Keratinocyte (primary cell): ENCODE measurements at places on chromosomes 5 and 9. TPM values are rescaled to one million over a fixed set of nuclear protein-coding genes. Genes with fewer than 3 reads are reported as not detected.

DNA sequence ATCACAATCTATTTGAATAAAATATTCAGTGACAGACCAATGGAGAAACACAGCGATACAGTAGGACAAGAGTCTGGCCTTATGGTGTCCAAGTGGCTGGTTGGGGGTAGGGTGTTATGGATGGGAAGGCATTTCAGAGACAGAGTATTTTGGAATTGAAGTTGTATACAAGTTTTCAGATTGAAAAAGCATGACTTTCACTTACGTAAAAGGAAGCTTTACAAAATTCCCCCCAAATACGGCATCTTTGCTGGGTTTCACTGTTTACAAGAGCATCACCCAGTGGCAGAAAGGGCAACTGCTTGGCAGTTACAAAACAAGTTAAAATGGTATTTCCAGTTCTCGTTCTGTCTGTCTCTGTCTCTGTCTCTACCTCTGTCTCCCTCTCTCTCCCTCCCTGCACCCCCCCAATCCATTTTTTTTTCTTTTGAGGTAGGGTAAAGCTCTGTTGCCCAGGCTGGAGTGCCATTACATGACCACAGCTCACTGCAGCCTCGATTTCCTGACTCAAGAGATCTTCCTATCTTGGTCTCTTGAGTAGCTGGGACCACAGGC lies 86.2 kb downstream of the PTPN3 start:
- no peak overlapping the region for H3K4me3 ChIP-seq
- no peak overlapping the region for H3K27ac ChIP-seq
- H3K36me3 ChIP-seq, result peaks cover 46% of the 10 kb centered on the region

DNA sequence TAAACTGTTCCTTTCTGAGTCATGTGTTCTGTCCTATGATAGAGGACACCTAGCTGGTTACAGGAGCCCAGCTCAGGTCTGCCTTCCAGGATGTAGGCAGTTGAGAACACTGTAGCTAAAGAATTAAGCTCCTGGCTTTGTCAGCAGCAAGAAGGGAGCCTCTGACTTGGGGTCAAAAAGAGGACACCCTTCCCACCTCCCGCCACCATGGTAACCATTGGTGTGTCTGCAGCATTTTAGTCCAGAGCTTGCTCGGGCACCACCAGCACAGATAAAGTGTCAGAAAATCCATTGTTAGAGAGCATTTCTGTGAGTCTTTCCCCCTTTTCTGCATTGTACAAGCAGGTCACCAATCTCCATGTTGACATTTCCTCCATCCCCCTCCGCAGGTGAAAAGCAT lies 181.7 kb downstream of the DOCK8 start:
- no peak overlapping the region for H3K4me3 ChIP-seq
- no peaks in the 10 kb centered on the region for H3K36me3 ChIP-seq
- no peak for DNase-seq
- H3K27ac ChIP-seq, result no peak overlapping the region
- H3K4me1 ChIP-seq, result no peaks in the 10 kb centered on the region
- H3K27me3 ChIP-seq, result no peaks in the 10 kb centered on the region

- no peaks in the 10 kb centered on the region for H3K36me3 ChIP-seq
- H3K4me1 ChIP-seq, result no peaks in the 10 kb centered on the region
- no peak for DNase-seq
- no peak overlapping the region for H3K27ac ChIP-seq
- no peaks in the 10 kb centered on the region for H3K27me3 ChIP-seq
These were observed 379.5 kb upstream of the EDIL3 start for GRCh38 chr5:84764227-84764626.

DNA sequence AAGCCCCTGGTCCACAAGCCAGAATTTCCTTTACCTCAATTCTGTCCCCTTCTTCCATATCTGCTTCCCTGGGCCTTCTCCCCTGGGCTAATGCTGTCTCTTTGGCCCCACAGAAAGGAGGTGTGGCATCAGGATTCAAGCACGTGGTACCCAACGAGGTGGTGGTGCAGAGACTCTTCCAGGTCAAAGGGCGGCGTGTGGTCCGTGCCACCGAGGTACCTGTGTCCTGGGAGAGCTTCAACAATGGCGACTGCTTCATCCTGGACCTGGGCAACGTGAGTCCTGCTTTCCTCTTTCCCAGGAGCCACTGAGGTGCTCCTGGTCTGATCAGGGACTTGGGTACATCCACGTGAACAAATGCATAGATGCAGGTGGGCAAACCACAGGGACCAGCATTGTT lies 42.6 kb downstream of the GSN start:
- no peak overlapping the region for H3K27ac ChIP-seq
- no peak overlapping the region for H3K4me3 ChIP-seq
- DNase-seq, result no peak
- peaks cover 11% of the 10 kb centered on the region for H3K36me3 ChIP-seq
- no peaks in the 10 kb centered on the region for H3K4me1 ChIP-seq

- peaks cover 22% of the 10 kb centered on the region for H3K4me1 ChIP-seq
- H3K27me3 ChIP-seq, result peaks cover 3% of the 10 kb centered on the region
- H3K4me3 ChIP-seq, result no peak overlapping the region
These were observed 52.1 kb upstream of the FSTL4 start for GRCh38 chr5:133664422-133664821.

DNA sequence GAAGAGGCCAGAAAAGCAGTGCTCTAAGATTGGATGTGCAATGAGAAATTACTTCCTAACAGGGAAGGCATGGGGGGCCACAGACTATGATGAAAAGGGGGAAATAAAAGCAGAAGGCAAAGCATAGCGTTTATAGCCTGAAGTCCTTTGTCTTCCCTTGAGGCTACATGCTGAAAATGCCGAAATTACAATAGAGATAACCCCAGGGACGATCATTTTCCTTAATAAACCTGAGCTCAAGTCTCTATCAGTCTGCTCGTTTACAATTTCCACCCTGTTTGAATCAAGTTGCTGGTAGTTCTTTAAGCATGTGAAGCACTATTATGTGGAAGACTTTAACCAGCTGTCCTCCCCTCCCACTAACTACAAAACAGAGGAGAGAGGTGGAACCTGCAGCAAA lies 60.4 kb downstream of the FREM1 start:
- no peaks in the 10 kb centered on the region for H3K4me1 ChIP-seq
- H3K36me3 ChIP-seq, result no peaks in the 10 kb centered on the region
- DNase-seq, result no peak
- no peak overlapping the region for H3K4me3 ChIP-seq

DNA sequence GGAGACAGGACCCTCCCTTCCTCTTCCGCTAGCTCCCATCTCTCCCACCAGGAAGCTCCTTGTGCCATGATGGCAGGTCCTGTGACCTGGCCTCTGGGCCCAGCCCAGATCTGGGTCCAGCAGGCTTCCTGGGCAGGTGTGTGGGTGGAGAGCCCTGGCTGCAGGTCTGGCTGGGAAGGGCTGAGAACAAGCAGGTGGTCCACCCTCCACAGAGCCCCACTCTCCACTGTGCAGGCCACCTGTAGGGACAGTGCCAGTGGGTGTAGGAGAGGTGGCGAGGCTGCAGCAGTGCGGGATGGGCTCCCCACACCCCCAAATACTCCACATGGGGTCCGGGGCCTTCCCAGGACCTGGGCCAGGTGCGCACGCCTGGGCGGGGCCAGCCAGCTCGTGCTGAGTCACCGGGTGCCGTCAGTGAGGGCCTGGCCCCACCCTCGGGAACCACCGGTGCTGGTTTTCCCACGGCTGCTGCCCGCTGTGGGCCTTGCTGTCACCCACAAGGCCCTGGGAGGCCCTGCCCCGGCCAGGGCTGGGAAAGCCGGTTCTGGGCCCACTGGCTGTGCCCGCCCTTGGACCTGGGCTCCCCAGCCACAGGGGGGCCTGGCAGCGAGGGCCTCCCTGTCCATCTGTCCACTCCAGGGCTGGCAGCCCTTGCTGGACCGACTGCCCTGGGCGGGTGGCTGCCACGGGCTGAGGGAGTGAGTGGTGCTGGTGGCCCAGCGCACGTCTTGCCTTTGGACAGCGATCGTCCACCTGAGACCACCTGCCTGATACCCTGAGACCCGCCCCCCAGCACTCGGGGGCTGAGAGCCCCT lies 9.3 kb upstream of the NRARP start:
- no peak for DNase-seq
- H3K4me3 ChIP-seq, result no peak overlapping the region
- H3K36me3 ChIP-seq, result no peaks in the 10 kb centered on the region
- H3K4me1 ChIP-seq, result peaks cover 24% of the 10 kb centered on the region

DNA sequence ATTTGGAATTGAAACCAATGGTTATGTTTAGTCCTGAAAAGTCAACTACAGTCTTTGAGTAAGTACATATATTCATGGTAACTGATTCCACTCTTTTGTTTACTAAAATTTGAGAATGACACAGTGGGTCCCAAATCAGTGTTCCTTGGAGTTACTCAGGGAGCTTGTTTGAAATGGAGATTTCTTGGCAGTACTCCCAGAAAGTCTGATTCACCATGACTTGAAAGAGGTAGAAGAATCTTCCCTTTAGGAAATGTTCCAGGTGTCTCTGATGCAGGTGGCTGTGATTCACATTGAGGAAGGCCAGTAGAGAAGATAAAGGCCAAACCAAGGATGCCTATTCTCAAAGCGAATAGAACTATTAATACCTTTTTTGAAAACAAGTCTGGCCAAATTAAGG lies 1078.3 kb downstream of the CDH12 start:
- peak; percentile 97 for DNase-seq
- no peaks in the 10 kb centered on the region for H3K36me3 ChIP-seq
- no peaks in the 10 kb centered on the region for H3K27me3 ChIP-seq
- H3K4me1 ChIP-seq, result peaks cover 25% of the 10 kb centered on the region
- peak overlapping the region; percentile 80 for H3K27ac ChIP-seq

- H3K36me3 ChIP-seq, result no peaks in the 10 kb centered on the region
- H3K27ac ChIP-seq, result no peak overlapping the region
- H3K4me3 ChIP-seq, result no peak overlapping the region
- no peaks in the 10 kb centered on the region for H3K27me3 ChIP-seq
- no peak for DNase-seq
- peaks cover 19% of the 10 kb centered on the region for H3K4me1 ChIP-seq
These were observed 251.6 kb downstream of the MPDZ start for GRCh38 chr9:13027879-13028278.

DNA sequence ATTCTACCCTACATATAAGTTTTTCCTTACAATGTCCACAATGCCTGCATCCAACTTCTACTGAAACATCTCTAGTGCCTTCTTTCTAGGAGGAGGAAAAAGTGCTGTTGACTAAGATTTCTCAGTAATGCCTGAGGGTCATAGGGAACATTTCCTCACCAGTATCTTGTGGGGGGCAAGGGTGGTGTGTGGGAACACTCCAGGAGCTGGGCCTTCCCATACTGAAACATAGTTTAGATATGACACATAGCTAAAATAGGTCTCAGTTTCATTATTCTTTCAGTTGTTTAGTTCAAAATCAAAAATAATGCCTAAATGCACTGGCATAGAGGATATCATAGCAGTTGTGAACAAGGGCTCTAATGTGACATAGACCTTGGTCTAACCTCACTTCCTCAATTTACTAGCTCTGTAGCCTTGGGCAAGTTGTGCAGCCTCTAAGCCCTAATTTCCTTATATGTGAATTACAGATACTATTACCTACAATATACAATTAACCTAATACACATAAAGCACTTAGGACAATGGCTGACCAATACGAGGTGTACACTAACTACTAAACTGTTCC lies 66.1 kb downstream of the HAPLN1 start:
- H3K36me3 ChIP-seq, result no peaks in the 10 kb centered on the region
- no peak overlapping the region for H3K27ac ChIP-seq
- DNase-seq, result no peak
- H3K27me3 ChIP-seq, result no peaks in the 10 kb centered on the region
- H3K4me1 ChIP-seq, result no peaks in the 10 kb centered on the region
- no peak overlapping the region for H3K4me3 ChIP-seq

DNA sequence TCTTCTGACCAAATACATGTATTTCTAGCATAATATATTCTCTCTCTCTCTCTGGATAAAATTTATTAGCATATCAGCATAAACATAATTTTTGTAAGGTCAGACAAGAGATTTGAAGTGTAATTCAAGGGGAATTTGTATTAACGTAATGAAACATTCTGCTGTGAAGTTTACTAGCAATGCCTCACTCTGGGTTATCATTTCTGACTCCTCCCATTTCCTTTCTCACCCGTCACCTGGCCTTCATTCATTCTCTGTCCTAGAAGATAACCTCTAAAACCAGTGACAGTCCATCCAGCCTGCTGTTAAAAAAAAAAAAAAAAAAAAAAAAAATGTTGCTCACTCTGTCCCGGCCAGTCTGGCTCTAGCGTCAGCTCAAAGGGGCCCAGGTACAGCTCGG lies 27.1 kb downstream of the GRAMD2B start:
- peak overlapping the region; percentile 47 for H3K4me3 ChIP-seq
- peak overlapping the region; percentile 99 for H3K27ac ChIP-seq
- H3K36me3 ChIP-seq, result peaks cover 11% of the 10 kb centered on the region
- H3K4me1 ChIP-seq, result peaks cover 53% of the 10 kb centered on the region
- no peak for DNase-seq
- H3K27me3 ChIP-seq, result no peaks in the 10 kb centered on the region

DNA sequence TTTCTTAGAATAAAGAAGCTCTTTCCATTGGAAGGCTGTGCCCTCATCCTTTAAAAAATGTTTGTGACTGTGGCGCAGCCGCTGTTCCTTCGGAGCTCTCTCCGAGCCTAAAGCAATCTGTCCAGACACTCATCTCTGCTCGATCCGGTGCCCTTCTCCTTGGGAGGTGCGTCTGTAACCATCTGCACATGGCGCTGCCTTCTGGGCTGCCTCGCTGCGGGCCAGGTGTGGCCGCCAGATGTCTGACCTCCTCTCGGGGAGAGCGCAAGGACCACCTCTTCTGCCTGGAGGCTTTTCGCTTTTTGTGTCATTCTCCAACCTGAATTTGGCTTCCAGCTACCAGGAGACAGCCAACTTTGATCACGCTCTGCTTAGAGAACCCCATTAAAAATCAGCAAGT lies 153.4 kb upstream of the PTCH1 start:
- no peaks in the 10 kb centered on the region for H3K4me1 ChIP-seq
- peaks cover 20% of the 10 kb centered on the region for H3K27me3 ChIP-seq
- no peak overlapping the region for H3K27ac ChIP-seq
- H3K36me3 ChIP-seq, result no peaks in the 10 kb centered on the region
- DNase-seq, result no peak

- H3K36me3 ChIP-seq, result no peaks in the 10 kb centered on the region
- DNase-seq, result no peak
- no peaks in the 10 kb centered on the region for H3K27me3 ChIP-seq
- H3K27ac ChIP-seq, result peak overlapping the region; percentile 98
- peak overlapping the region; percentile 48 for H3K4me3 ChIP-seq
These were observed 197.6 kb downstream of the NR3C1 start for GRCh38 chr5:143205883-143206195.

GRCh38 chr9:81594415-81594814 lies 94.9 kb downstream of the TLE1 start:
- no peak overlapping the region for H3K4me3 ChIP-seq
- no peaks in the 10 kb centered on the region for H3K27me3 ChIP-seq

The SPATA31C1 gene
- not detected in 3 replicates for polyA plus RNA-seq

The RMI1 gene
- 0.97 to 3.6 TPM (median 1.1 TPM) in 3 replicates for polyA plus RNA-seq

The PROB1 gene
- polyA plus RNA-seq, result 0.22 to 0.32 TPM (median 0.26 TPM) in 3 replicates

The CCDC192 gene
- not detected in 3 replicates for polyA plus RNA-seq

The SLC46A2 gene
- polyA plus RNA-seq, result not detected in 3 replicates
